ENCODE measurements at places on chromosomes 16 and 17.
A peak's percentile ranks its signal among the peaks of the same experiment; 100 is the strongest.

DNA sequence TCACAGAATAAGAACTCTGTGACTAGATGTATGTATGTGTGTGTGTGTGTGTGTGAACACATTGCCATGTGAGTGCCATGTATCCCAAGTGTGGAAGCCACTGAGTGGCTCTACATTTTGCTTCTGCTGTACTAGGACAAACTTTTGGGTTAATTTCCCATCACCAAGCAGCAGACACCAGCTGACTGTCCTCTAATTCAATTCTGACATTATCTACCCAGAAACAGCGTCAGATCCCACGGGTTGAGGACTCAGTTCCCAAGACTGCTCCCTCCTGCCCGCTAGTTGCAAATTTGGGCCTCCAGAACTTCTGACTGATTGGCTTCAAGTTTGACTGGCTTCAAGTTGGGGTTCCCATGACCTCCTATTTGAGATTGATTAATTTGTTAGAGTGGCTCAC, 29.2 kb downstream of the HS3ST2 start:
- DNase-seq: no peak

- DNase-seq: no peak
Observed at GRCh38 chr16:24536671-24537070, 2.7 kb upstream of the RBBP6 start.

DNA sequence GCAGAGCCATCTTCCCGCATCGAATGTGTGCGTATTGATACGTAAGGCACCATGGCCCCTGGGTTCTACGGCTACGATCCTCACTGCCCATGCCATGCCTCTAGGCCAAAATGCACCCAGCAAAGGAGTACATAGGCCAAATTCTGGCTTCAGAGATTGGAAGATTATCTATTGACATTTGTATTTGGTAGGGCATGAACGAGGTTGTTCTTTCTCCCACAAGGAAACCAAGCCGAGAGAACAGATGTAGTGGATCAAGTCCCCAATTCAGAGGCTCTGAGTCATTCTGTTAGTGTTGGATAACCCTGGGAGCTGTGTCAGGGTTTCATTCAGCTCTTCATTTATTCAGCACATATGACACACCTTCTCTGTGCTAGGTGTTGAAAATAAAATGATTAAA, 36.5 kb downstream of the HOXB1 start:
- DNase-seq: no peak

GRCh38 chr16:30731411-30731810, 16.8 kb upstream of the PHKG2 start:
- no peak for DNase-seq

- DNase-seq: peak; percentile 23
Observed at GRCh38 chr17:43766413-43767052, 7.9 kb upstream of the SOST start.

GRCh38 chr16:47565454-47565853, 104.3 kb downstream of the PHKB start:
- DNase-seq: no peak

GRCh38 chr17:70394473-70395232, 225.3 kb downstream of the KCNJ2 start:
- DNase-seq: no peak

DNA sequence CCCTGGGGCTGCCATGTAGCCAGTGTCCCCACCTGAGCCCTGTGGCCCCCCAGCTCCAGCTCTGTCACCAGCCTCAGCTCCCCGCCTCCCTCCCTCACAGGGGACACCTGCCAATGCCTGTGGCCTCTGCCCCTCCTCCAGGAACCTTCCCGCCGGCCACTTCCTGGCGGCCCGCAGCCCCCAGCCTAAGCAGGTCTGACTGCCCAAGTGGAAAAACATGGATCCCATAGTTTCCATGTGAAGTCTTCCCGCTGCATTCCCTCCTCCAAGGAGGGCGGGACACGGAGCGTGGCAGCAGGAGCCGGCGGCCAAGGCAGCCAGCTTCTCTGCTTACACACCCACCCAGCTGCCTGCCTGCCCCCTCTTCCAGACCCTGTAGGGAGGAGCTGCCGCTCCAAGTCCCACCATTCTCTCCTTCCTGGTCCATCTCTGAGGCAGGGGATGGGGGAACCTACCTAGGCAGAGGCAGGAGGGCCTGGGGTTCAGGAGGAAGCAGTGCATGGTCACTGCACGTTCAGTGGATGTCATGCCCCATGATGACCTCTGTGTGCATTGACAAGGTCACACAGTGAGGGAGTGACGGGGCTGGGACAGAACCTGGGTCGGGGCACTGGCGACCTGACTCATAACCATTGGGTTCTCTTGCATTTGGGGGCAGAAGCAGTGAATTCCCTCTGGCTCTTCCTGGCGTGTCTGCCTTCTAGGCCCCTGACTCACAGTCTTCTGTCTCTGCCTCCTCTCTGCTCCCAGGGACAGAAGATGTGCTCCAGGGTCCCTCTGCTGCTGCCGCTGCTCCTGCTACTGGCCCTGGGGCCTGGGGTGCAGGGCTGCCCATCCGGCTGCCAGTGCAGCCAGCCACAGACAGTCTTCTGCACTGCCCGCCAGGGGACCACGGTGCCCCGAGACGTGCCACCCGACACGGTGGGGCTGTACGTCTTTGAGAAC, 8.7 kb downstream of the VASN start:
- no peak for DNase-seq

- no peak for DNase-seq
Observed at GRCh38 chr16:31386157-31386984, 6.8 kb upstream of the ITGAD start.

GRCh38 chr17:32882029-32882428, 5.1 kb upstream of the MYO1D start:
- no peak for DNase-seq

DNA sequence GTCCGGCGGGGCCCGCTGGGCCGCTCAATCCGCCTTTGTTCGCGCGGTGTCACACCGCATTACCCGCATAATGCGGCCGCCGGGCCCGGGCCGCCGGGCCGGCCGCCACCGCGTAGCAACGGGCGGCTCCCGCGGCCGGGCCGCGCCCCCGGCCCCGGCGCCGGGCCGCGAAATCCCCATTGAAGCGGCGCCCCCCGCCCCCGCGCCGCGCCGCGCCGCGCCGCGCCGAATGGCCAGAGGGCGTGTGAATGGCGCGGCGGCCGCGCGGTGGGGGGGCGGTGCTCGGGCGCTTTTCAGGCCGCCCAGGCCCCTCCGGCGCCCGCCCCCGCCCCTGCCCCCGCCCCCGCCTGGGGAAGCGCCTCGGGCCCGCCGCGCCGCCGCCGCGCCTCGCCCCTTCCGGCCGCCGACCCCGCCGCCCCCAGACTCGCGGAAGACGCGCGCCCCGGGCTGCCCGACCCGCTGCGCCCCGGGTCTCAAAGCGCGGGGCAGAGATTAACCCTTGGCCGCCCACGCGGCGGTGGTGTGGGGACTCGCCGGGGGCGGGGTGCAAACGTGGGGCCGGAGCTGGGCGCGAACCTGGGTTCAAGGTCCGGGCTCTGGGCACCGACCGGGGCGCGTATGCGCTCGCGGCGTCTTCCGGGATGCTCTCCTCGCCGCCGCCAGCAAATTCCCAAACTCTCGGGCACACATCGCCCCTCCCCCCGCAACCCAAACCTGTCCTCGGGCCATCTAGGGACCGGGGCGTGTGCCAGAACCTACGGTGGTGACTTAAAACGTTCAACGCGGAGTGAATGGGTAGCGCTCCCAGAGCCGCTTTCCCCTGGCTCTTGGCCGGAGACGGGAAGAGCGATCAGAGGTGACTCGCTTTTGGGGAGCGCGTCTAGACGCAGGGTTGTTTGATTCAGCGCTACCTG, 46.7 kb downstream of the WNT3 start:
- DNase-seq: no peak

- no peak for DNase-seq
Observed at GRCh38 chr17:65554553-65555223, 6.8 kb downstream of the AXIN2 start.

DNA sequence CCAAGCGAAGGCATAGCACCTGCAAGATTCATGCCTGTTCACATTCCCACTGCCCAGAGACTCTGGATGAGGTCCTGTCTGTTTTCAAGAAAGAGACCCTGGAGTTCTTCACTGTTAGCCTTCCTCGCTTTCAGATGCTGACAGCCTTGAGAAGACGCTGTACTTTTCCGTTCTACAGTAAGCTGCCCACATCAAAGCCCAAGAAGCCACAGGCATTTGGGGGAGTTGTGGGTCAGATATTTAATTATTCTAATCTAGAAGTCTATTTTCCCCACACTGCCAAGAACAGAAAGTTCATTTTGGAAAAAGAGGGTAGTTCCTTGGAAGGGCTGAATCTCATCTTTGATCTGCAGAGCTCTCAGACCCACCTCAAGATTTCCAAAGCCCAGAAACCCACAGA, 127.9 kb downstream of the AXIN2 start:
- DNase-seq: no peak

- no peak for DNase-seq
Observed at GRCh38 chr17:5838661-5839300, 231.4 kb upstream of the WSCD1 start.

- no peak for DNase-seq
Observed at GRCh38 chr17:64099543-64099942, 30.4 kb downstream of the ERN1 start.

DNA sequence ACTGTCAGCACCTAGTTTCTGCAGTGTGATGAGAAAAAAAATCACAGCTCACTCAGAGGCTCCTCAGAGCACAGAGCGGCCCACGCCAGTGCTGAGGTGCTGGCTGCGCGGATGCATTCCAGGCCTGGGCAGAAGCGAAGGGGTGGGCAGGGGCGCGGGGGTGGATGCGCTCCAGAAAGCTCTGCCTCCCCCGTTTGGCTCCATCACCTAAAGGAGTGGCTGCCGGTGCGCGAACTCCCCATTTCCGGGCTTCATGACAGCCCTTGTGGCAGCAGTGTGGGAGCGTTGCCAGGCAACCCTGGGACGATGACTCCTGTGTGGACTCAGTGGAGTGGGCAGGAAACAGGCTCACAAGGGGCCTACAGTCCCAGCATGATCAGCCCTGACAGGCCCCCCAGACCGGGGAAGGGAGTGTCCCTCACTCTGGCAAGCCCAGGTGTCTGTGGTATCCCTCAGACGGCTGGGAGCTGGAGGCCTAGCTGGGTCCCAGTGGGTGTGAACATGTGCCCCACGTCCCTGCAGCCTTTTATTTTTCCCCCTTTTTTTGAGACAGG, 32.8 kb upstream of the NUDT16L1 start:
- DNase-seq: peak; percentile 43

GRCh38 chr16:65037556-65037955, 84.3 kb downstream of the CDH11 start:
- DNase-seq: no peak
